ENCODE measurements at places on chromosomes 16 and 17.

DNA sequence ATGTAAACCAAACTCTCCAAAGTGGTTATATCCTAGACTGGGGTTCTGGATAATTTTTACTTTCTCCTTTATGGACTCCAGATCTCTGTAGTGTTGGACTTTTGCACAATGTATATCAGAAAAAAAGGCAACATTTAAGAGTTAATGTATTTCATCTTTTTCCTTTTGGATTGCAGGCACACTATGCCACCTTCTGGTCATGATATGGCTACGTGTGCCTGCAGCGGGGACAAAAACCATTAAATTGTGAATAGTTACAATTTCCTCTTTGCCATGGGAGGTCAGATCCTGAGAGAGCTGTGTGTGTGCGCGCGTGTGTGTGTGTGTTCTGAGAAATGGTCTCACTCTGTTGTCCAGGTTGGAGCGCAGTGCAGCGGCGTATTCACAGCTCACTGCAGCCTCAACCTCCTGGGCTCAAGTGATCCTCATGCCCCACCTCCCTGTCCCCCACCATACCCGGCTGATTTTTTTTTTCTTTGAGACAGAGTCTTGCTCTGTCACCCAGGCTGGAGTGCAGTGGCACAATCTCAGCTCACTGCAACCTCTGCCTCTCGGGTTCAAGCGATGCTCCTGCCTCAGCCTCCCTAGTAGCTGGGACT, 4.3 kb upstream of the SGF29 start:
- no peak for DNase-seq

- no peak for DNase-seq
These were observed 4.9 kb downstream of the PMFBP1 start for GRCh38 chr16:72166954-72167561.

GRCh38 chr17:350706-351448, 1.7 kb downstream of the RPH3AL start:
- no peak for DNase-seq

- DNase-seq, result no peak
These were observed 2.9 kb upstream of the RNPS1 start for GRCh38 chr16:2270588-2271470.

DNA sequence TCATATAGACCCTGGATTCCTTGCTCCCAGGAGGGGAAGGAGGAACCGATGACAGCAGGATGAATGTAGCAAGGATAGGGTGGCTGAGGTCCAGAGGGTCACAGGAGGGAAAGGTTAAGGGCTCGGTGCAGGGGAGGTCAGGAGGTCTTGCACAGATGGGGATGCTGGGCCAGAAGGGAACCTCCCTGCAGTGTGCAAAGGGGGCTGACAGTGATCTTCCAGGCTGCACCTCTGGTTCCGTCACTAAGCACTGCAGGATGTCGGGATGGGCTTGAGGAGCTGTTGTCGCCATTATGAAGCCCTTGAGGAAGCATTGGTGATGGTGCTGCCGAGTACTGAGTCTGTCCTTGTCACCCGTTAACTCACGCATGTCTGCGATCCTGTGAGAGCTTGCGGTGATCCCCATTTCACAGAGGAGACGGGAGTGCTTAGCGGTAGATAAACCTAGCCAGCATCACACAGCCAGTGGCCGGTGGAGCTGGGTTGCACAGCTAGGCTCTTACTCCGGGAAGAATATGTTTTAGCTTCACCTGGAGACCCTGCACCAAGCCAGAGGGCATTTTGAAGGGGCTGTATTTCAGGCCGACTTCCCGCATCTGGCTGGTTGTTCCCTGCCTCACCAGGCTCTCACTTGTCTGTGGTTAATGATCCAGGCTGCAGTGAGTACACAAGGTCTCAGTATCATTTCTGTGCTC, 120.4 kb downstream of the SNX29 start:
- DNase-seq, result no peak

- DNase-seq, result no peak
These were observed 37.5 kb downstream of the IL21R start for GRCh38 chr16:27439271-27440018.

- no peak for DNase-seq
These were observed 79.5 kb upstream of the CCL1 start for GRCh38 chr17:34442387-34443111.

DNA sequence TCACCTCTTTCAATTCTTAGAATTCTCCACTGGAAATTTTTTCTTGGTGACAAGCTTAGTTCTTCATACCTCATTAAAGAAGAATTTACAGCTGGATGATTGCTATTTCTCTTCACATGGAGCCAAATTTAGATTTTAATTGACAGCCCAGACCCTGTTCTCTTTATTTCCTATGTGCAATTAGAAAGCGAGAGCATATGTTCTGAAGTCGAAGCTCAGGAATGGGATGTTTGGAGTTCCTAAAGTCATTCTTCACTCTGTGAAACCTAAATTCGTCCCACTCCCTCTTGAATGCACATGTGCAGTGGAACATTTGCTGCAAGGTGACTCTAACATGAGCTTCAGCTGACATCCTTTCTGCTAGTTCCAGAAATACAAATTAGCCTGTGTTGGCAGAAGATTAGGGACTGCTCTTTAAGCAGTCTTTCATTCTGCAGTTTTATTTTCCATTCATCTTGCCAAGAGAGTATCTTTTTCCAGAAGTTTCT, 129.3 kb upstream of the KCNJ16 start:
- DNase-seq, result no peak

GRCh38 chr16:72195609-72196008, 23.7 kb upstream of the PMFBP1 start:
- no peak for DNase-seq

DNA sequence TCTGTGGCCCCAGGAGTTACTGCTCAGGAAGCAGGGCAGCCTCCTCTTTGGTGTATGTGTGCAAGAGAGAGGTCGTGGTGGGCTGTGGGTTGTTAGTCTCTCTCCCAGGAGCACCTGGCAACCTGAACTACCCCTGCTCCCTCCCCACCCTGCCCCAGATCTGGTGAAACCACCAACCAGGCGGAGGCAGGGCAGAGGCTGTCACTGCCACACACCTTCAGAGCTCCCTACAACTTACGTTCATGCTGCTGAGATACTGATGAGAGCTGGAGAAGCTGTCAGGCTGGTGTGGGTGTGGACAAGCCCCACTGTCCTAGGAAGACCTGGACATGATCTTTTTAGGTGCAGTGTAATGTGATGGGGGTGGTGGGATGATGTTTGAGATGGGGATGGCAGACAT, 24.3 kb downstream of the GOSR2 start:
- DNase-seq, result no peak

- DNase-seq, result no peak
These were observed 8.3 kb upstream of the GEMIN4 start for GRCh38 chr17:760371-760770.

DNA sequence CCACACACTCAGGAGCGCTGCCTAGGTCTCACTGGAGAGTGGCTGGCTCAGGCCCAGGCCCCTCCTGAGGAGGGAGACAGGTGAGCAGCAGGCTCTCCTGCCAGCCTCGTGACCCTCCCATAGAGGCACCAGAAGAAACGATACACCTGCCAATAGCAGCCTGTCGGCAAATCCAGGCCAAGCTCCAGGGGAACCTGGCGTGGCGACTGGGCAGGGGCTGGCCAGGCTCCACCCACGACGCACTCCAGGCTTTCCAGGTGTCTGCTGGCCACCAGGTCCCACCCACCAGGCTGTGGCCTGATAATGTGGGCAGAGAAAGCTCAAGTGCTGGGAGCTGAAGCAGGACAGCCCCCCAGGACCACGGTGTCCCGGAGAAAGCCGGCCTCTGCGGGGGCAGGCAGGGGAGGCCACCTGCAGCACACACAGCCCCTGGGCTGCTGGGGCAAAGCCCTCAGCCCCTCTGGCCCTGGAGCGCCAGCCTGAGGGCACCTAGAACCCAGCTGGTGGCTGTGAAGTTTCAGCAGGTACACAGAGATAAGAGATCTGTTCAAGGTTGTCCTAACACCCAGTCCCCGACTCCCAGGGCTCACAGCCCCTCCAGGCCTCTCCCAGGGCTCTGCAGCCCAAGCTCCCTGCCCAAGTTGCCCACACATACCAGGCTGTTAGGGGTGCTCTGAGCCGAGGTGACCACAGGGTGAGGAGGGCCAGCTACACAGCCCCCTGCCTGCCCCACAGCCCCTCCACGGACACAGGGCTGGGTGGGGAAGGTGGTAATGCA, 2.4 kb downstream of the PGAP6 start:
- no peak for DNase-seq

- DNase-seq, result no peak
These were observed 156.7 kb downstream of the KCNJ12 start for GRCh38 chr17:21532763-21533385.

- DNase-seq, result no peak
These were observed 11.7 kb downstream of the CCDC57 start for GRCh38 chr17:82200743-82201497.

- peak; percentile 67 for DNase-seq
These were observed 20.9 kb downstream of the TNS4 start for GRCh38 chr17:40480501-40481003.

DNA sequence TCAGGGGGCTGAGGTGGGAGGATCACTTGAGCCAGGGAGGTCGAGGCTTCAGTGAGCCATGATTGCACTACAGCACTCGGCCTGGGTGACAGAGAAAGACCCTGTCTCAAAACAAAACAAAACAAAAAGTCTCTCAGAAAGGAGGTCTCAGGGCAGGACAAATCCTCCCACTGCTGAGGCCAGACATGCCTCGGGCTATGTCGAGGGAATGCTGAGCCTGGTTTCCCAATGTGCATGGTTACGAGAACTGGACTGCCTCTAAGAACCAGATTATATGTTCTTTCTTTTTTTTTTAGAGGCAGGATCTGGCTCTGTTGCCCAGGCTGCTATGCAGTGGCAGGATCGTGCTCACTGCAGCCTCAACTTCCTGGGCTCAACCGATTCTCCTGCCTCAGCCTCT, 27.6 kb downstream of the TRAP1 start:
- DNase-seq, result no peak

- no peak for DNase-seq
These were observed 18.4 kb upstream of the STAC2 start for GRCh38 chr17:39244016-39244599.

- no peak for DNase-seq
These were observed 13.8 kb downstream of the SLFN5 start for GRCh38 chr17:35256629-35257028.

GRCh38 chr17:36929851-36930582, 7.3 kb upstream of the LHX1 start:
- no peak for DNase-seq

DNA sequence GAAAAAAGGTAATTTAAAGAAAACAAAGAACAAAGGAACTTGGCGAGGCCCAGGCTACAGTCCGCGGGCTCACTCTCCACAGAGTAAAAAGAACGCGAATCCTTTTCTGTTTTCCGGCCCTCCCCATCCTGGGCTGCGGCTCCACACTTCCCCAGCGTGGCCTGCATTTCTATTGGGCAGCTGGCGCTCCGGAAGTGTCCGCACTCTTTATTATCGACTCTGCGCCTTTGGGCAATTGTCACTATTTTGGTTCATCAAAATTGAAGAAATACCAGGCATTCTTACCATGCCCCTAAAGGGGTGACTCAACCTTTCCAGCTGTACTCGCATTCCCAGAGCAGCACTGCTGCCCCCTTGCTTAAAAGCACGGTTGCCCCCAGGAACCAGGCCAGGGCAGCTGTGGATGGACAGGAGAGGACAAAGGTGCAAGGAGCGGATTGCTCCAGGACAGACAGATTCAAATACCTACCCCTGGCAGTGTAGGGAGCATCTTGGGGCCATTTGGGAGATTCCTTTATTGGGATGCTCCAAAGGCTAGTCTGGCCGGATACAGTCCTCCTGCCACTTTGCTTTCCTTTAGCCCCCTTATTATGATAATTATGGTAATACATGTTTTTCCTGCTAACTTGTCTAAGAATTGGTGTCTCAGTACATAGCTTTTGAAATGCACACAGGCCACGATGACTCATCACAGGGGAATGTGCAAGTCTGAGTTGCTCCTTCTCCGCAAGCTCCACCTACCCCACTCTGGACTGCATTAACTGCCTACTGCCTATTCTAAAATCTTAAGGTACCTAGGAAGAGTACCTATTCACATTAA, 985 bp upstream of the SLFN12 start:
- peak; percentile 23 for DNase-seq

DNA sequence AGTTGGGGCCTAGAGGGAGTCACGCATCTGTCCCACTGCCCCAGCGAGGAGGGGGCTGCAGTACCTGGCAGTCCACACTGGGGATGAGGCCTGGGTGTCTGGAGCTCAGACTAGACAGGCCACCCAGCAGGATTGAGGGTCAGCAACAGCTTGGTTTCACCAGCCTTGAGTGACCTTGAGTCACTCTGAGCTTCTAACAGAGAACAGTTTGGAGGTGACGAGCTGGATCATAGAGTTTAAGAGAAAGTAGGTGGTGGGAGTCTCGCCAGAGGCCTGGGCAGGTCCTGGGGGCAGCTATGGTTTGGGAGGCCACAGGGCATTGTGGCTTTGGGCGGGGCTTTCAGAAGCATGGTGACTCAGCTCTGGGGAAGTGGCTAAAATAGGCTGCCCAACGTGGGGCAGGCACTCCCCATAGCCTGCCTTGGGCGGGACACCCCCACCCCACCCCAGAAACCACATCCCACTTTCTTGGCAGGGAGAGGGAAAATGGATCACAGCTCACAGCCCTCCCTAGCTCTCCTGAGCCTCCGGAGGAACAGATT, 20.5 kb downstream of the CDC42EP4 start:
- DNase-seq, result no peak

DNA sequence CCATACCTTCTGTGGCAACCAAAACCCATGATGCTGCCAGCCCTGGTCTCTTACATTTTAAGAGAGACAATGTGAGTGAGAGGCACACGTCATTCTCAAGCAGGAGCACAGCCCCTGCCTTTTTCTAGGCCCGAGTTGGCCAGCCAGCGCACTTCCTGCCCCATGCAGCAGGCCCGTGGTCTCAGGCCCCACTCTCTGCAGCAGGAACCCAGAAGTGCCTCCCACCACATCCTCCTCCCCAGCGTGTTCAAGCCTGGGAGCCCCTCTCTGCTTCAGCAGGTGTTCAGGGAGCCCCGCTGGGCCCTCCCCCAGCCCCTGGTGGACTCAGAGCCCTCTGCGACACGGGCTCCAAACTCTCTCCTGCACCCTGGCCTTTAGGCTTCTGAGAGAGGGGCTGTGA, 30.5 kb downstream of the ITGAE start:
- DNase-seq, result no peak

DNA sequence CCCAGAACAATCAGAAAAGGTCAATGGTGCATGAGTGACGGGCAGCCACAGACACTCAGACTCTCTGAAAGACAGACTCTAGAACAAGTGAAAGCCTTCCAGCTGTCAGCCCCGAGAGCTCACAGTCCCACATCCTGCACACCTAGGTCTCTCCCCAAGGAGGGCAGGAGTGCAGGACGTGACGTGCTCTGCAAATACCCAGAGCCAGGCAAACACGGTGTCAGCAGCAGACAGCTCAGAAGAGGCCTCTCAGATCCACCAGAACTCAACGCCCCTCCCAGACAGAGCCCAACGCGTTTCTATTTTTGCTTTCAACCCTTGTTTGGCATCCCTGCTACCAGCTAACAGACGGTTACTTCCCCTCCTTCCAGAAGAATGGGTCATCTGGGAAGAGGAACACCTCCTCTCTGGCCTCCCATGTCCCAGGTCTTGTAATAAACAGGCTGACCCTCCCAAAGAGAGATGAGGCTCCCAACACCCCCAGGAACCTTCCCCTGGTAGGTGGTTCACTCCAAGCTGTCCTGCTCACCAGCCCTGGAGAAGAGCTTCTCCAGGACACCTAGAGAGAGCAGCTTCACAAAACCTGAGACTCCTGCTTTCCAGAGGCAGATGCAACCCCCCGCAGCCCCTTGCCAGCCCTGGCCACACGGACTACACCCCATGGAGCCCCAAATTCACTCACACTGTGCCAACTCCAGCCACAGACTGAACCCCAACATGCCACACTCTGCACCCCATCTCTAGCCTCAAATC, 7.6 kb downstream of the PITPNM3 start:
- DNase-seq, result no peak
